ELF-1 (cell line): ENCODE measurements at places on chromosomes 5 and 9.

GRCh38 chr9:7315116-7315515, 484.5 kb downstream of the DMAC1 start:
- no peak for DNase-seq

GRCh38 chr5:147407094-147407681, 102.7 kb downstream of the DPYSL3 start:
- DNase-seq = no peak

GRCh38 chr9:35826071-35826701, 2.3 kb downstream of the FAM221B start:
- peak; percentile 55 for DNase-seq

GRCh38 chr9:75909776-75910175, 19.3 kb downstream of the PCSK5 start:
- DNase-seq = no peak

GRCh38 chr9:70567511-70567910, 153.1 kb upstream of the KLF9 start:
- no peak for DNase-seq

DNA sequence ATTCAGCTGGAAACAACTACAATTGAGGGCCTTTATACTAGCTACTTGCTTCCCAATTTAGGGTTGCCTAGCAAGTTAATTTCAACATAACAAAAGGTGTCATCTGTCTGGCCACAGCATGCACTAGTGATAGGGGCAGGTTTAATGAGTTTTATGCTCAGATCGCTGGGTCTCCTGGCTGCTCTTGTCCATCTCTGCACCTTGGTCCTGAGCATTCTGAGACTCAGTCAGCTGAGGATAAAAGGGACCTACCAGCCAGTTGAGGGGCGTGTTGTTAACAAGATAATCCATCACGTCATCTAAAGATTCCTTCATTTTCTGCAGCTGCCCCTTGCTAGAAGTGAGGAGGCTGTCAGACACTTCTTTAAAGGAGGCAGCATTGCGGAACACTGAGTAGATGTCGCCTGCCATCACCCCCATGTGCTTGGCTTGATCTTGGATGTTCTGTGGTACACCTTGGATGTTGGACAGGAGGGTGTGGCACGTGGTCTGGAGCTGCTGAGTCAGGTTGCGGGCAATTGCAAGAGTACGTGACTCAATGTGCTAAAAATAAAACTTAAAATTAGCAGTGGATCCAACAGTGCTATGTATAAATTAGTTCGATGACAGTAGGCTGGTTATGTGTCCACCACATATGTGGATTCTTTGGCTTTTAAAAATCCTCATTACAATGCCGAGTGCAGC, 11.0 kb downstream of the PLIN2 start:
- no peak for DNase-seq

DNA sequence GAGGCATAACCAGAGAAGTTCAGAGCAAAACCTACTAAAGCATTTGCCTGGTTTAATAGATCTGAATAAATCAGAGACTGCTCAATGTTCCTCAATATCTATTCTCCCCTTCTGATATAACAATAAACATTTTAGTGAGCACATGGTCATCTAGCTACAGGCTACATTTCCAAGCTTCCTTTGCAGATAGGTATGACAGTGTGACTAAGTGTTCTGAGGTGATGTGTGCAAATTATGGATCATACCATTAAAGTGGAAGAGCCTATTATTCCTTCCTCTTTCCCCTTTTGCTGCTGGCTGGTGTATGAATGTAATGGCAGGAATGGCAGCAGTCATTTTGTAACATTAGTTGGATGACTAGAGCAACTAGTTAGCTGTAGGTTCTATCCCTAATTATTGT, 285.8 kb upstream of the RASA1 start:
- no peak for DNase-seq

DNA sequence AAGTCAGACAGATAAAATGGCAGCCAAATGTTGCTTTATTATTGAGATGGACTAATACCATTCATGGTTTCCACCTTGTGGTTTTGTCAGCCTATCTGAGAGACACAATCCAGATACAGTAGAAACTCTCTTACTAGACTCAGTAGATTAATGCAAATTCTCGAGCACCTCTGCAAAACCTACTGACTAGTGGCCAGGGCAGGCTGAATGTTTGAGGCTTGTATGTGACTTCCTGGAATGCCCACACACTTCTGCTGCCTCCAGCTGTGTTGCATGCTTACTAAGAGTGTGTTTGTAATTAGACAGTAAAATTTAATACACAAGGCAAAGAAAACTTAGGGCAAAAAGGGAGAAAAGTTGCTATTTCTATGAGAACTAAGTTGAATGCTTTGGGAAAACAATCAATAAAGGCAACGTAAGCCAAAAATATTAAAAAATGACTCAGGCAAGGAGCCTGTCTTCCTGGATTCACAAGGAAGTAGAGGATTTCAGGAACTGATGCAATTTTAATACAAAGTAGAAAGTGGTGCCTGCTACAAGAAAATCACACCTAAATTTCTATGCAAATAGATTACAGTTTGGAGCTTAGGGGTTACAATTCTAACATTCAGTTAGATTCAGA, 30.2 kb upstream of the CCNG1 start:
- DNase-seq = no peak

GRCh38 chr5:54194318-54194717, 116.1 kb downstream of the ARL15 start:
- no peak for DNase-seq

- DNase-seq = no peak
These were observed 216.0 kb upstream of the KLF4 start for GRCh38 chr9:107705521-107705920.

GRCh38 chr9:70595211-70595610, 180.8 kb upstream of the KLF9 start:
- DNase-seq = no peak

DNA sequence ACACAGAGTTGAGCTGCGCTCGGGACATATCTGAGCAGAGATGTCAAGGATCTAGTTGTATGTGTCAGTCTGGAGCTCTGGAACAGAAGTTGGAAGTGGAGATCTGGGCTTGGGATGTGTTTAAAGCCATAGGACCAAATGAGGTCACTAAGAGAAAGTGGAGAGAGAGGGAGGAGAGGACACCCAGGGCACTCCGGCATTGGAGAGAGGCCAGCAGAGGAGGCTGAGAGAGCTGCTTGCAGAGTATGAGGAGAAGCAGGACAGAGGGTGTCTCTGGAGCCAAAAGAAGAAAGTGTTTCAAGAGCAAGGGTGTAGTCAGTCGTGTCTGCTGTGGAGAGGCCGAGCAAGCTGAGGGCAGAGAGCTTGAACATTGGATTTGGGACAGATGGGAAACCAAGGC, 34.7 kb downstream of the ARHGEF37 start:
- no peak for DNase-seq

- no peak for DNase-seq
These were observed 2.7 kb downstream of the KIF3A start for GRCh38 chr5:132734687-132735086.

DNA sequence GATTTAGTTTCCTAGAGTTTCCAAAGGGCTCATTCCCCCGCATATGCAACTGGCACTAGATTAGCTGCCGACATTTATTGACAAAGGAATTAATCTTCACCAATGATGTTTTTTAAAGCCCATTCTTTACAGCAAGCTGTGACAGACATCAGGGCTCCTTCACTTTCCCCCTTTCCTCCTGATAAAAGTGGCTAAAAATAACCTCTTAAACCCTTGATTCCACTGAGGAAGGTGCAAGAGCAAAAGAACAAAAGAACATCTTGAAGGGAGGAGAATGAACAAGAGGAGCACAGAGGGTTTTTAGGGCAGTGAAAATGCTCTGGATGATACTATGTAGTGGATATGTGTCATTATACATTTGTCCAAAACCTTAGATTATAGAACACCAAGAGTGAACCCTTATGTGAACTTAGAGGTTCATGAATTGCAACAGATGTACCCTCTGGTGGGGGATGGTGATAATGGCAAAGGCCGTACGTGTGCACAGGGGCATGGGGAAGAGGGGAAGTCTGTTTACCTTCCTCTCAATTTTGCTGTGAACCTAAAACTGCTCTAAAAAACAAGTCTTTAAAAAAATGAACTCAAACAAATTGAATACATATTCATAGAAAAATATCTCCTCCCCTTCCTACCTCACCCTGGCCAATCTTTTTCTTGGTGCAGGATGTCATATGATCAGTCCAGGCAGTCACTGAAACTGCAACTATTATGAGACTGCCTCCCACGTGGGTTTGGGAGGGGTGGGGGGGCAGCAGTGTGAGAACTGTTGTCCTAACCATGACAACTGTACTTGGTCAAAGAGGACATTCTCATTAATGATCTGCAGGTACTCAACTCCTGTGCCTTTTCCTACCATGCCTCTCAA, 83.0 kb downstream of the MARCHF3 start:
- no peak for DNase-seq

DNA sequence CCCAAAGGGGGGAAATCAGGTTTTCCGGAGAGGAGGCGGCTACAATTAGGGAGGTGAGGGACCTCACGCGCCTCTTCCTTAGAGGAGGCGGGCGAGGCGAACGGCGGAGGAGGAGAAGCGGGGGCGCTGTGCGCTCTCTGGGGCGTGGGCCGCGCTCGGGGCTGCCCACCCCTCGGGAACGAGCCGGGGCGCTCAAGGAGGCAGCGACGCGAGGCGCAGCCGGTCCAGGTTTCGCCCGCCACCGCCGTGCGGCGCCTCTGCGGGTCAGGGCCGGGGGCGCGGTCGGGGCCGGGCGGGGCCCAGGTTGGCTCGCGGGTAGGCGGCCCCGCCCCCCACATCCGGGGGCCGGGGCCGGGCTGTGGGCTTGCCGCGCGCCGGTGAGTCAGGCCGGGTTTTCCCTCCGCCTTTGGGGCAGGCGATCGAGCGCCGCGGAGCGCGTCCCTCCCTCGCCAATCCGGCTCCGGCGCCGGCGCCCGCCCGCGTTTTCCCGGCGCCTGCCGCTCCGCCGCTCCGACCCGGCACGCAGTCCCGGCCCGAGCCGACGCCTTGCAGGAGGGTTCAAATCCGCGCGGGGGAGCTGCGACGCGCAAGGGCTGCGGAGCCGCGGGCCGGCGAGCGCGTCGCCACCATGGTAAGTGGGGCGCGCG, at the start of gene N4BP3:
Gene N4BP3 (plus strand): TSS at position 392 of the 647 bp plus-strand sequence. CDS start 6,052 bp downstream, outside the sequence.
- peak; percentile 88 for DNase-seq

DNA sequence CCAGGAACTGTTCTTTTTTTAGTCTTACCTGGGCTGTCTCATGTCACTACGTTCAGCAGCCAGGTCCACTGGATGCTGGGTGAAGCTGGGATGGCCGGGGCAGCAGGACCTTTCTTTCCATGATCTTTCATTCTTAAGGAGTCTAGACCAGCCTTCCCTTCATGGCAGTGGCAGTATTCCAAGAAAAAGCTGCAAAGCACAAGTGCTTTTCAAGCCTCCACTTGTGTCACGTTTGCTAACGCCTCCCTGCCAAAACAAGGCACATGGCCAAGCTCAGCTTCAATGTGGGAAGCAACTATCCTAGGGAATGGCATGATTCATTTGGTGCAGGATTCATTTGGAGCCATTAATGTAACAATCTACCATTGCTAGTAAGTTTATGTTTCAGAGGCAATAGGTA, 94.8 kb downstream of the RCL1 start:
- no peak for DNase-seq

DNA sequence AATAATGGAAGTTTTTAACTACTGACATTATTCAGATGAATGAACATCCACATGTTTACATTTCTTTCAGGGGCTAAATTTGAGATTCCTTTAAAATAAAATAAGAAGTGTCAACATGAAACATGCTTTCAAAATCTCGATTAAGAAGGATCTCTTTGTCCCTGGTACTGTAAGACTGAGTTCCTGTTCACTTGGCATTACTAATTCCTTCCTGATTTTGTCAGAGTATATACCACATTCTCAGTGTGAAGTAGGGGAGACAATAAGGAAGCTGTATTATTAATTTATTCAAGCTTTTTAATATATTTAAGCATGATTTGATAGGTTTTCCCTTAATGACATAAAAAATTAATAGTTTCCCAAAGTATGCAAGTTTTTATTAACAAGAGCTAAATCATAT, 81.5 kb upstream of the GRHPR start:
- DNase-seq = no peak

GRCh38 chr9:116325924-116326323, 172.3 kb downstream of the PAPPA start:
- DNase-seq = no peak

DNA sequence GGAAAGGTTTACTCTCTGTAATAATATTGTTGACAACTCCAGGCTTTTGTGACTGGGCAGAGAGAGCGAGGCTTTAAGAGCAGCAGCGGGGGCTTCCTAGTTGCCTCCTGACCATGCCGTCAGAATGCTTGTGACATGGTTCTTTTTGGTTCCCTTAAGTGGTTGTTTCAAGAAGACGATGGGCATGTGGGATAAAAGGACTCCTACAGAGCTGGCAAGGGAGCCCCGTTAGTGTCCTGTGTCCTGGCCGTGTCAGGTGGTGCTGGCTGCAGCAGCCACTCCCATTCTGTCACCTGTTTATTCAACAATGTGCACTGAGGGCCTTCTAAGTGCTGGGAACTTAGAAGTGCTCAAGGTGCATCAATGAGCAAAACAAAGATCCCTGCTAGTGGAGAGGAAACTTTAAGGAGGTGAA, 19.7 kb downstream of the LCP2 start:
- peak; percentile 16 for DNase-seq

- no peak for DNase-seq
These were observed 245.7 kb upstream of the ELAVL2 start for GRCh38 chr9:24071716-24072115.

- no peak for DNase-seq
These were observed 22.4 kb downstream of the NMRK1 start for GRCh38 chr9:75065510-75065909.

DNA sequence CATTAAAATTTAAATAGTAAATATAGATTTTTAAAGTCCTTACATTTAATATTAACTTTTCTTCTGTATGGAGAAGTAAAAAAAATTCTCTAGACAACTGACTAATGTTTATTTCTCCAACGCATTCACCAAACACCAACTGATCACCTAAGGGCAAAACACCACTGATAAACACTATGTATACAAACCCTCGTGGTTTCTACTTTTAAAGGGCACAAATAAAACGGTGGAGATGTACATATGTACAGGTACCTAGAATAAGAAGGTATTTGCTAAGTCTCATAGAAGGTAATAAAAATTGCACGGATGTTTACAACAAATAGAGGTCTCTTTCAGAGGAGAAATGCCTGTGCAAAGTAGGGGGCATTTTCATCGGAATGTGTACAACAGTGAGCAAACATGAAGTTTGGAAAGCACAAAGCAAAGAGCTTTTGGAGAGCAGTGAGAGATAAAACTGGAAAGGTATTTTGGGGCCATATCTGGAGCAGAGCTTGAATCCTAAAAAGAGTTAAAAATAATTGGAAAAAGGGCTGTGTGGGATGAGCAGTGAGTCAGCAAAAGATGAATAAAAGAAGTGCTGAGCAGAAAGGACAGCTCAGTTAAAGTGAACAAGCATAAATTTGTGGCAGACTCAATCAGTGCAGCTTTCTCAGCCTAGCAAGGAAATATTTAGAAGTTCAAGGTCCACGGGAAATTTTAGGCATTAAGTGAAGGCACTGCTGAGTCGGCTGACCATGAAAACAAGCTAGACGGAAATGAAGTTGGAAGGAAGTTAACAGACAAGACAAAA, 160.0 kb downstream of the TMEM161B start:
- DNase-seq = no peak

- no peak for DNase-seq
These were observed 71.9 kb downstream of the TSPAN17 start for GRCh38 chr5:176719113-176719739.

GRCh38 chr9:71483436-71483835, 284.9 kb downstream of the CEMIP2 start:
- DNase-seq = no peak

- DNase-seq = no peak
These were observed 142.1 kb downstream of the HINT1 start for GRCh38 chr5:131022811-131023497.

GRCh38 chr5:31347552-31347905, 154.0 kb downstream of the CDH6 start:
- DNase-seq = no peak

GRCh38 chr9:70987986-70988385, 133.4 kb downstream of the TRPM3 start:
- no peak for DNase-seq
